Activated CD4-positive, alpha-beta T cell treated with anti-CD3 and anti-CD28 coated beads for 4 hours (primary cell): ENCODE measurements at places on chromosomes 2 and 18.

DNA sequence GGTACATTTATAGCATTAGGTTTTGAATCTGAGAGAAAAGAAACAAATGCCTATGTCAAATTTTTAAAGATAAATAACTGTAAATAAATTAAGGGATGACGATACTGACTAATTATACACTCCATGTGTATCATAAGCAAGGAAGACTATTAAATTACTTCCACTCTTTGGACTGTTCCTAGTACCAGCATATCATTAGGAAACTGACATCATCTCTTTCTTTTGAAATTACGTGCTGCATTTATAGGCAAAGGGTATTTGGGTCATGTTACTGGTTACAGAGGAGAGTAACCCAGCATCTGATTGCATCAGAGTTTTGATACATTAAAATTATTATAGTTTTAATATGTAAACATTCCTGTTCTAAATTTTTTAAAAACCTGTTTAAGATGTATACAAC is 309.7 kb downstream of the XIRP2 start:
- no peak for DNase-seq

- DNase-seq = no peak
Observed at GRCh38 chr2:145751155-145751554, 1231.2 kb upstream of the ZEB2 start.

DNA sequence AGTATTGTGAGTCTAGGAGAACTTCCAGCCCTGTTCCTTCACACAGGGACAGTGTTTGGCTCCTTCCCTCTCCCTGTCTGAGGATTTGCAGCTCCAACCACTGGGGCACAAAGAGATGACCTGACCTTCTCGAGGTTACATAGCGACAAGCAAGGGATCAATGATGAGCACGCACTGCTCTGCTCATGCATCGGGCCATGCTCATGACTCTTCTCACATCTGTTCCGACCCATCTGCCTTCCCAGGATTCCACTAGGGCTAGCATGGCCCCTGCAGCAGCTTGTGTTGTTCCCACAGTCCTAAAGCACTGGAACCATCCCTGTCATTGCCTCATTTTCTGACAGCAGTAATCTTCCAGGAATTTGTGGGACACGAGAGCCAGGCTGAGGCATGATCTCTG is 78.8 kb upstream of the ARHGAP28 start:
- DNase-seq = no peak

GRCh38 chr2:3348767-3349166 is 28.9 kb downstream of the EIPR1 start:
- no peak for DNase-seq

GRCh38 chr18:74373428-74373827 is 57.8 kb downstream of the C18orf63 start:
- DNase-seq = peak; percentile 30

- DNase-seq = no peak
Observed at GRCh38 chr2:1990724-1991123, 246.4 kb upstream of the PXDN start.
